ENCODE measurements at places on chromosomes 2 and 18.
A peak's percentile ranks its signal among the peaks of the same experiment; 100 is the strongest.

GRCh38 chr2:236176951-236177350 is 8.8 kb upstream of the GBX2 start:
- no peak for DNase-seq

DNA sequence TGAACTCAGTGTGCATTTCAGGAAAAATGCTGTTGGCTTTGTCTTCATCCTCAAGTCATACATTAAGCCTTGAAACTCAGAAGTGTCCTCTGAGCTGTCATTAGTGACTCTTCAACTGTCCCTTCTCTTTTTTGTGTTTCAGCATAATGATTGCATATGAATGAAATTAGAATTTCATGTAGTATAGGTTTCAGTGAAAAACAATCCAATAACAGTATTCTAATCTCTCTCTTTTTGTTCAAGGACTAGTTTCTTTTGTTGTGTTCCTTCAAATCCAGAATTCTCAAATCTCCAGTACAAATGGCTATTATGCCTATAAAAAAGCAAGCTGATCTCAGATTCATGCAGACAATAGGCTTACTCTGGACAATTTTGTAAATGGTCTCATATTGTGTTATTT is 133.5 kb downstream of the QPCT start:
- DNase-seq: no peak

DNA sequence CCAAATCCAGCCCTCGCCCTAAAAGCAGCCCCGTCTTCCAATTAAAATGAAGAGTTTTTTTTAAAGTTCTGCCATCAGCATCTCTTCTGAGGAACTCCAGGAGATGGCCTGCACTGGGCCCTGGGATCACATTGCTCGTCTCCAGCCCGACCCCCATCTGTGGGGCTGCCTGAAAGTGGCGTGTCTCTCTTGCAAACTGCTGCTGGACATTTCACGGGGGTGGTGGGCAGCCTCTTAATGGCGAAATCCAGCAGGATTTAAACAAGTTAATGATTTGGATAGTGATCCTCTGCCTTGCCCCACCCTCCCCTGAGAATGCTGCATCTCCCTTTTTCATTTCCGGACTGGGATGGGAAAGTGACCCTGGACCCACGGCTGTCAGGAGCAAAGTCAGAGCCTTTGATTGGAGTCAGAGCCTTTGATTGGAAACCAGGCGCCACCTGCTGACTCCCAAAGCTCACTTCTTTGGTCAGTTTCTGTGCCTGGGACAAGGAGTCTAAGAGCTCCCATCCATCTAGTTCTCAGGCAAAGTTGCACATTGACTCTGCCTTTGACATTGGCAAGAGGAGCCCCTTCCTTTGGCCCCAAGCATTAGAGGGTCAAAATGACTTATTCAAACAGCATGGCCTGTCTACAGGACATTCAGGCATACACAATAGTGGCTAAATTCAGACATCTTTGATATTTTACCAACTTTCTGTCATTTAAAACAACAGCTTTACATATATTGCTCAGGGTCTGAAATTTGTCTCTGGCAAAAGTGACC is 155.2 kb downstream of the SH3BP4 start:
- peak; percentile 30 for DNase-seq

DNA sequence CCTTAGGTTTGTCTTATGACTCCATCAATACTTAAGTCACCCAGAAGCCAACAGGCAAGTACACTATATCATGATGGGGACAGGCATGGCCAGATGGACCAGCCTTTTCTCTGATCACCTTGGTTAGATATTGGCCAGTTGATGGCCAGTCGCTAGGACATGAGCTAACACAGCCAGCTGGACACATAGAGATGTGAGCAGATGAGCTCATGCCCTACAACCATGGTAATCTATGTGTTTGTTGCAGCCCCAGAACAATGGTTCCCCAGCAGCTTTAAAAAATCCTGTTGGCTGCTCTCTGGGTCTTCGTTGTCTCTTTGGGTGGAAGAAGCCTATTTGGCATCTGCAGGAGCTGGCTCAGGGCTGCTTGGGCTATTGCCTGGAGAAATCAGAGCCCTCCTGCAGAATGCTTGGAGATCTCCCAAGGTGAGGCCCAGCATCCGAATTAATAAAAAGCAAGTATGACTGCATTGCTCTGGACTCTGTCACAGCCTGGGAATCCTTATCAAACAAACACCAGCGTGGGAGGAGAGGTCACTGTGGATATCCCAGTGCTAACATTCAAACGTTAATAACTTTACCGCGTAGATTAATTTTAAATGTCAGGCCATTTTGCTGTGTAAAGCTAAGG is 62.3 kb upstream of the KLHL29 start:
- no peak for DNase-seq

DNA sequence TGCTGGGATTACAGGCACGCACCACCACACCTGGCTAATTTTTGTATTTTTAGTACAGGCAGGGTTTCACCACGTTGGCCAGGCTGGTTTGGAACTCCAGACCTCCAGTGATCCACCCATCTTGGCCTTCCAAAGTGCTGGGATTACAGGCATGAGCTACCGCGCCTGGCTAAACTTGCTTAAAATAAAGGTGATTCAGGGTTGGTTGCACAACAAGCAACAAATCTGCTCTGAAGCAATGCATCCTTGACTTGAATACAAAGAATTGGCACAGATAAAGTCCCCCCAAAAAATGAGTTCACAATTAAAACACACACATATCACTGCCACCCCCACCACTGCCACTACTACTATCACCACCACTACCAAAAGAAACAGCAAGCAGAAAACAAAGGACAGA is 34.9 kb downstream of the CCDC88A start:
- no peak for DNase-seq

GRCh38 chr2:30639836-30640235 is 167.4 kb downstream of the CAPN13 start:
- no peak for DNase-seq

- DNase-seq: no peak
Measured at GRCh38 chr2:112662704-112663103, 17.0 kb downstream of the SLC20A1 start.

- no peak for DNase-seq
Measured at GRCh38 chr2:106097038-106098000, 96.8 kb downstream of the UXS1 start.

- no peak for DNase-seq
Measured at GRCh38 chr2:98298683-98299164, 47.5 kb upstream of the CNGA3 start.

DNA sequence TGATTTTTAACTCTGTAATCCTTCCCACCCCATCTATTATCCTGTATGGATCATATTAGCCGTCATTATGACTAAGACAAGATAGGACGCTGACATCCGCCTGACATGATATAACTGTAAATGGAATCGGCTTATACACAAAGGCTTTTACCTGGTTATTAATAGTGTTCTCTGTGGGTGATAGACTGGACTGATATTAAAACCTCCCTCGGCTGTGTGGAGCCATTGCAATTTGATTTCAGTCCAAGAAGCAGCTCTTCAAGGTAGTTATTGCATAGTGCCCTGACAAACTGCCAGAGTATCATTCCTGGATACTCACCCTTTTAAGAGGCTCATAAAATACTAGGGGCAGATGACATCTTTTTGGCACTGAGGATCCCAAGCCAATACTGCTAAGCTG is 226.1 kb upstream of the HNRNPA3 start:
- no peak for DNase-seq

DNA sequence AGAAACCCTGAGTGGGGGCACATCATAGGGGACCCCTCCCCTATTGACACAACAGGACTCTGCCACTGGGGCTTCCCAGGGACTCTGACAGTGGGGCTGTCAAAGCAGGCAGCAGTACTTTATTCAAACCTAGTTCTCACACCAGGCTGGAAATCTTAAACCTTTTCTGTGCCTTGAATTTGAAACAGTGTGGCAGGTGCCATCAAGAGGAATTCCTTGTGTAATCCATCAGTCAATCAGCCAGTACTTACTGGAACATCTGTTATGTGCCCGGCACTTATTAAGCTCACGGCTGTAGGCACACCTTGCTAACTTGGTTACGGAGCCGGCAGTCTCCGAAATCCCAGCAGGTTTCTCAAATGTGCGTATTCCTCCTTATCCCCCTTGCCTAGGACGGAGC is 12.0 kb downstream of the GLI2 start:
- DNase-seq: no peak

DNA sequence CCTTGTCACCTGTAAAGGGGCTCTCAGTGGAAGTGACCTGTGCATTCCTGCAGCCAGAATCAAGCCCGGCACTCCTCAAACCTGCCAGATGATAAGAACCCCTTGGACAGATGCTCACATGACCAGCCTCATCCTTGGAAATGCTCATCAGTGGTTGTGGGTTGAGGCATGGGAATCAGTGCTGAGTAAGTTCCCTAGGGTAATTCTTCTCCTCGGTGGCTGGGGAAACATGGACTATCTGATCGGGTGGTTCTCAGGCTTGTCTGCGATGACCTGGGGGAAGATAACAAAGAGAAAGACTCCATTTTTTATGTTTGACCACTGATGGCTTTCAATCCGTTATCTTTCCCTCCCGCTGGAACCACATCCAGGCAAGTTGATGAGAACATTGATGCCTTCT is 84.0 kb downstream of the SPP2 start:
- DNase-seq: no peak

DNA sequence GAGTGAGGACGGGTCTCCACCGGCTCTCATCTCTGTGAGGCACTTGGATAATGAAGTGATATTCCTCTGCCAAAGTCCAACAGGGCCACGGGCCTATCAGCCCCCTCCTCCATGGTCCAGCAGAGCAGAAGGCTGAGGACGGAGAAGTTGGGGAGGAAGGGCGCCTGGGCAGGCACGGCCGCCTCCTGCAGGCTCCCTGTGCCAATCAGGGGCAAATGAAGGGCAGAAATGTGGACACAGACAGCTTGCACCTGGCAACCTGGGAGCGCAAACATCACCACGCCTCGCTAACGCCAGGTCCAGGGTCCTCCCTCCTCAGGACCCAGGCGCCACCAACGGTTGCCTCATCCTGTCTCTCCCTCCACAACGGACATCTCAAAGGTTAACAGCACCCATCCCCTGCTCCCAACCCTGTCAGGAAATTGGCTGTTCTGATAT is 24.3 kb downstream of the SMAD7 start:
- no peak for DNase-seq

GRCh38 chr2:207225773-207226172 is 60.0 kb upstream of the KLF7 start:
- no peak for DNase-seq

- no peak for DNase-seq
Measured at GRCh38 chr2:223475901-223476300, 126.3 kb downstream of the SCG2 start.

GRCh38 chr2:147683380-147683779 is 161.4 kb upstream of the ACVR2A start:
- no peak for DNase-seq

GRCh38 chr2:223989206-223989855 is 32.1 kb downstream of the MRPL44 start:
- DNase-seq: no peak

GRCh38 chr18:68489013-68489792 is 225.7 kb downstream of the TMX3 start:
- DNase-seq: no peak

- DNase-seq: no peak
Measured at GRCh38 chr2:228735697-228736096, 535.4 kb downstream of the PID1 start.

DNA sequence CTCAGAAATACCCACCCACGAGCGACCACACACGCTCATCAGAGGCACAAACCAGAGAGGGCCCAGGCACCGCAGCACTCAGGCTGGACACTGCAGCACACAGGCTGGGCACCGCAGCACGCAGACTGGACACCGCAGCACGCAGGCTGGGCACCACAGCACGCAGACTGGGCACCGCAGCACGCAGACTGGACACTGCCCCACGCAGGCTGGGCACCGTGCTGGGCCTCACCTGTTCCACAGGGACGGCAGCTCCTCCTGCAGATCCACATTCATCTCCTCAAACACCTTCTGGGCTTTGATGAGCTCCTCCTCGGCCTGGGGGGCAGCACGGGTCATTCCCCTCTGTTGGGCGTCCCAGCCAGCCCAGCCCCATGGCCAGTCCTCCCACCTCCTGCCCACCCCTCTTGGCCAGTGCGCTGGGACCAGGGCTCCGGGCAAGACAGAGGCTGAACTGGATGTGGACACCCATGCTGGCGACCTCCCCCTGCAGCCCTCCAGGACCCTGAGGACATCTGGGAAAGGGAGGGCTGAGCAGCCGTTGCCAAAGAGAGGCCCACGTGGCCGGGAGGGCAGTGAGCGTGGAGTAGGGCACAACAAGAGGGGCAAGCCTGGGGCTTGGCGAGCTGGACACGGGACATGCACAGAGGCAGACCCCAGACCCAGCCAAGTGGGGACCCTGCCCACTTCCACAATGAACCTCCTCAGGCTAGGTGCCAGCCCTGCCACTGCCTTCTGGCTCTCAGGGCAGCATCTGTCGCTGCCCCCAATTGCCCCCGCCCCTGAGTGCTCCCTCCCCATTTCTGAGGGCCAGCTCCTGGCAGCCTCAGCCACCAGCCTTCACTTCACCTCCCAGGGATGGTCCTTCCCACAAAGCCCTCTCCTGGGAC is 43.0 kb downstream of the BIN1 start:
- no peak for DNase-seq

DNA sequence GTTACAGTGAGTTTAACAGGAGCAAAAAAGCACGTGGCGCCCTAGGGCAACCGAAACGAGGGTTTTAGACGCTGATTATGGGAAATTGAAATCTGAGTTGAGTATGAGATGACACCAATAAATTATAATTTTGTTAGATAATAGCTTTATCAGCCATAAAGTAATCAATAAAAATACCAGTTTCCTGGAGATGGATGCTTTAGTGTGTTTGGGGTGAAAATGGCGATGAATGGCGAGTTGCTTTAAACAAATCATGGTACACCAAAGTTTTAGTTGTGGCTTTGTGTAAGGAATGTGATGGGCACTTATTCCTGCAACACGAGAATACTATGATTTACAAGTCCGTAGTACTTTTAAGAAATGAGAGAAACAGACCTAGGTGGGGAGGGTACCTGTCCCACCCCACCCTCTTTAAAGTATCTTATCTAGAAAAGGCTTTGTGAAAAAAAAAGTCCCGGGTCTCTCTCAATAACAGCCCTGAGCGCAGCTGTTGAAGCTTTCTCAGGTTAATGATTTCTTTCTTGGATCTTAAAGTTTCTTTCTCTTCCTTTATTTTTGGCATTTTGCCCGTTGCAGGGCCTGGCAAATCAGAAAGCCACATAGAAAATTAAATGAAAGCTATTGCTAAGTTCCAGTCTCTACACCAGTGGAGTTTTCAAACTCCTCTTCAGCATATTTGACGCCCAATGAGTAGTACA is 1.5 kb upstream of the RRM2 start:
- DNase-seq: no peak

GRCh38 chr18:31617031-31617717 is 25.5 kb downstream of the TTR start:
- DNase-seq: no peak

DNA sequence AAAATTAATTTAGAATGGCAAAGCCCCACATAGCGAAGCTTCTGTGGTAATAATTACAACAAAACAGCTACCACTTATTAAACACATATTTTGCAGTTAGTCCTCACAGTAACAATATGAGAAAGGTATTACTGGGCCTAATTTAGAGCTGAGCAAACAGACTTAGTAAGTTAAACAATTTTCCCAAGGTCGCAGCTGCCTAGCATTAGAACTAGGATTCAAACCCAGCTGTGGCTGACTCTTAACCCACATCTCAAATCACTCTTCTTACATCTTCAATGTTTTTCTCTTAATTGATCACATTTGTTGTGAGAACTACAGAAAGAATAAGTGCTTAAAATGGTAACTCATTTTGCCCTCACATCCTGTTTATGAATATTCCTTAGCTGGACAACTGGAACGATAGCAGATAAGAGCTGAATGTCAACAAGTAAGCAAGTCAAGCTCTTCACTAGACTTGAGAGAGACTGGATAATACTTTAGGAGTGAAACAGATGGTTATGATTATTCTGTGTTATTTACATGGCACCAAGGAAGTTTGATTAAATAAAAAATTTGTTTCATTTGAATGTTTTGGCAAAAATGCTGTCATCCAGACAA is 59.4 kb upstream of the TMEM17 start:
- DNase-seq: no peak

All from activated CD4-positive, alpha-beta memory T cell treated with anti-CD3 and anti-CD28 coated beads for 36 hours (primary cell).